Endothelial cell (in vitro differentiated cells): ENCODE measurements at places on chromosomes 5 and 9. TPM values are rescaled to one million over a fixed set of nuclear protein-coding genes. Genes with fewer than 3 reads are reported as not detected.

The RBM22 gene
- 54.5 TPM for total RNA-seq

DNA sequence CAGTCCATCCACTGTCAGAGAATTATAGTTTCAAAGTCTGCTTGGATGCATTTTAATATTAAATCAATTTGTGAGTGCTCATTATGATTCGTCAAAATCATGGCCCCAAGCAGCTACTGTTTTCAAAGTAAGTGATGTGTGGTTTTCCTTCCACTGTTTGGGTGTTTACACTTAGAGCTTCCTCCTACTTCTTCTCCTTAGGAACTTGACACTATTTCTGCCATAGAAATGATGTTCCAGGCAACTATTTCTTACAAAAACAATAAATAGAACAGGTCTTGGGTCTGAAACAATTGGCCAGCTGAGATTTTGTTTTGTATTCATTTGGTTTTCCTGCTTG is 132.8 kb upstream of the RAI14 start:
- no peak for DNase-seq

DNA sequence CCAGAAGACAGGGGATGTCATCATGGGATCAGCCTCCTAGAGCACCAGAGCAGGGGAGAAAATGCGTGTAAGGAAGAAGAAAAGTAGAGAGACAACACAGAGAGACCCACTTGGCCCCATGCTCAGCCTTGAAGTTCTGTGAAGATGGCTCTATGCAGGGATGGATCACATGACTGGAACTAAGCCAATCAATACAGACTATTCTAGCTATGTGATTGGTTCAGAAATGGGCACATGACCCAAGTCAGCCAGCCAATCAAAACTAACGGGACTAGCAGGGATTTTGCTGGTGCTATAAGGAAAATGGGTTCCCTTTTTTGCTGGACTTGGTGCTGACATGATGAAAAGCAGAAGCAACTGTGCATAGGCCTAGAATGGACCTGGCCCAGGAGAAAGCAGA is 173.0 kb upstream of the TBC1D2 start:
- DNase-seq, result no peak

GRCh38 chr9:124810663-124811355 is 33.9 kb downstream of the OLFML2A start:
- DNase-seq, result peak; percentile 36

GRCh38 chr5:57033103-57033502 is 81.2 kb upstream of the MIER3 start:
- no peak for DNase-seq

DNA sequence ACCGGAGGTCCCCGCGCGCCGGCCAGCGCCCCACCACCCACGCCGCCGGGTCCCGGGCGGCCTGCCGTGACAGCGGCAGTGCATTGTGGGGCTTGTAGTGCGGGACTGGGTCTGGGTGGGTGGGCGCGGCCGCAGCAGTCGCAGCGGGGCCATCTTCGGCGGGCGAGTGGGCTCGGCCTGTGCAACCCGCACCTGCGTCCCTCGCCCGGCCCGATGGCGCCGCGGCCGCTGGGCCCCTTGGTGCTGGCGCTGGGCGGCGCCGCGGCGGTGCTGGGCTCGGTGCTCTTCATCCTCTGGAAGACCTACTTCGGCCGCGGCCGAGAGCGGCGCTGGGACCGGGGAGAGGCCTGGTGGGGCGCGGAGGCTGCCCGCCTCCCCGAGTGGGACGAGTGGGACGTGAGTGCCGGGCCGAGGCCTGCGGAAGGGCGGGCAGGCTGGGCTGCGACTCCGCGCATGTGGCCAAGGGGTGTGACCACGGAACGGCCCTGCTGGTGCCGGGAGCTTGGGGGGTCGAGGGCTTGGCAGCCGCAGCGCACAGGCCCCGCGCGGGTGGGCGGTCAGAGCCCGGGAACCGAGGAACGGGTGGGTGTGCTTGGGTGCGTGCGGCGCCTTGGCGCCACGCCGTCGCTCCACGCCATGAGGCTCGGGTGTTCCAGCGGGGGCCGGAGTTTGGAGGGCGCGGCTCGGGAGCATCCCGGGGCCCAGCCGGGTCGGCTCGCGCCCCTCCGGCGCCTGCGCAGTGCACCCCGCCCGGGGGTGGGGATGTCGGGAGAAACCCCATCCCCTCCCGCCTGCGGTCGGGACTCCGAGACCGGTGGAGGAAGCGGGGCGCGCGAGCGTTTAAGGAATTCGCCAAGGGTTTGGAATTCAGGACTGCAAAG is at the start of gene ARL10:
ARL10 (plus strand) TSS at position 137 of the 881 bp plus-strand sequence; CDS start at position 214, 77 bp downstream.
- DNase-seq, result peak; percentile 36
